ENCODE measurements at places on chromosomes 3 and 15. TPM values are rescaled to one million over a fixed set of nuclear protein-coding genes. Genes with fewer than 3 reads are reported as not detected.

ADPRH gene
- 2.9 TPM for total RNA-seq

RNU5B-1 gene
- total RNA-seq, result not detected

GOLGA8A gene
- 8.0 TPM for total RNA-seq

DNA sequence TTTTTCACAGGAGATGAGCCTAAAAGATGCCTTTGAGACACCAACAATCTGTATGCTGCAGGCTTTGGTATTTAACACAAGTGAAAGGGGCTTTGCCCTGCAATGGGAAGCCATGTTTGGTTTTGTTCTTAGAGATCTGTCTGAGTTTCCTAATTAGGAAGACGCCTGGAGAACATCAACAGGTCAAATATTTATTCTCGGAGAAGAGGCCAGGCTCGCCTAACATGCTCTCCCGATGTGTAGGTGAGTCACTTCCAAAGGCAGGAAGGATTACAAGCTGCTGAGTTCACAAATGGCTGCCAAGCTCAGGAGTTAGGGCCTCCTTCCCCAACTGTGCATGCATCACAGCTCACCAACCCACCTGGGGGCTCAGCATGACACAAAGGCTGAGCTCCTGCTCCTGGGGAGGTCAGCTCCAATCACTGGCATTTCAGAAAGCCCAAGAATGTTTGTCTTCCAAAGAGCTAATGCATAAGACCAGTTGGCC is 119.5 kb upstream of the PRICKLE2 start:
- H3K27ac ChIP-seq, result no peak overlapping the region
- no peak for DNase-seq
- H3K36me3 ChIP-seq, result no peaks in the 10 kb centered on the region
- no peaks in the 10 kb centered on the region for H3K27me3 ChIP-seq

GRCh38 chr3:53941950-53942349 is 50.3 kb upstream of the SELENOK start:
- H3K27me3 ChIP-seq, result no peaks in the 10 kb centered on the region
- H3K4me1 ChIP-seq, result no peaks in the 10 kb centered on the region
- H3K36me3 ChIP-seq, result no peaks in the 10 kb centered on the region
- H3K4me3 ChIP-seq, result no peak overlapping the region
- DNase-seq, result no peak
- H3K27ac ChIP-seq, result no peak overlapping the region

DNA sequence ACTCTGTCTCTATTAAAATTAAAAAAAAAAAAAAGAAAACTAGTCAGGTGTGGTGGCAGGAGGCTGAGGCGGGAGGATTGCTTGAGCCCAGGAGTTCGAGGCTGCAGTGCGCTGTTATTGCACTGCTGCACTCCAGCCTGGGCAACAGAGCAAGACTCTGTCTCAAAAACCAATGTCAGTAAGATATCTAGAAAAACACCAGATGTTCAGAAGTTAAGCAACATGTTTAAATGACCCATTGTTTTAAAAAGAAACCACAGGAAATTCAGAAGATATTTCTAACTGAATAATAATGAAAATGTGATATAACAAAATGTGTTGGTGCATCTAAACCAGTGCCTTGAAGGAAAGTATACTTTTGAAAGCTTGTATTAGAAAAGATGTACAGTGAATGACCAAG is 203.4 kb upstream of the CGNL1 start:
- DNase-seq, result no peak
- no peak overlapping the region for H3K27ac ChIP-seq
- peaks cover 3% of the 10 kb centered on the region for H3K4me1 ChIP-seq
- no peaks in the 10 kb centered on the region for H3K27me3 ChIP-seq
- peaks cover 5% of the 10 kb centered on the region for H3K36me3 ChIP-seq

GRCh38 chr3:151318991-151319390 is 2.4 kb upstream of the GPR87 start:
- no peak for DNase-seq
- H3K27me3 ChIP-seq, result no peaks in the 10 kb centered on the region
- no peak overlapping the region for H3K4me3 ChIP-seq
- H3K36me3 ChIP-seq, result no peaks in the 10 kb centered on the region
- no peak overlapping the region for H3K27ac ChIP-seq

DNA sequence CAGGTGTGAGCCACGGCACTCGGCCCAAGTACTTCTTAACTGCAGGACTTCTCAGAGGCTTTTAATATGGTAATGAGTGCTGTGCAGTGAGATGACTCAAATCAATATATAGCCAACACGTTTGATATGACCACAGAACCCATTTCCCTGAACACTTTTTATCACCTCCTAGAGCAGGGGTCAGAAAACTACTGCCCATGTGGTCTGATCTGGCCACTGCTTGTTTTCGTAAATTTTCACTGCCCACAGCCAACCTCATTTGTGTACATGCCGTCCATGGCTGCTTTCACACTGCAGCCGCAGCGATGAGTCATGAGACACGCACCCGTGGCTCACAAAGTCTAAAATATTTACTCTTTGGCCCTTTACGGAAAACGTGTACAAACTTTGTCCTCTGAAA is 179.2 kb downstream of the RORA start:
- no peak for DNase-seq
- H3K27me3 ChIP-seq, result no peaks in the 10 kb centered on the region
- H3K4me1 ChIP-seq, result no peaks in the 10 kb centered on the region
- H3K27ac ChIP-seq, result no peak overlapping the region

- no peak for DNase-seq
- peaks cover 5% of the 10 kb centered on the region for H3K4me1 ChIP-seq
- H3K27ac ChIP-seq, result no peak overlapping the region
- no peaks in the 10 kb centered on the region for H3K36me3 ChIP-seq
Measured at GRCh38 chr3:159186581-159186980, 384.7 kb downstream of the MFSD1 start.

- H3K4me3 ChIP-seq, result no peak overlapping the region
- no peaks in the 10 kb centered on the region for H3K27me3 ChIP-seq
- no peak overlapping the region for H3K27ac ChIP-seq
Measured at GRCh38 chr3:58135712-58136543, 74.8 kb downstream of the DNASE1L3 start.

DNA sequence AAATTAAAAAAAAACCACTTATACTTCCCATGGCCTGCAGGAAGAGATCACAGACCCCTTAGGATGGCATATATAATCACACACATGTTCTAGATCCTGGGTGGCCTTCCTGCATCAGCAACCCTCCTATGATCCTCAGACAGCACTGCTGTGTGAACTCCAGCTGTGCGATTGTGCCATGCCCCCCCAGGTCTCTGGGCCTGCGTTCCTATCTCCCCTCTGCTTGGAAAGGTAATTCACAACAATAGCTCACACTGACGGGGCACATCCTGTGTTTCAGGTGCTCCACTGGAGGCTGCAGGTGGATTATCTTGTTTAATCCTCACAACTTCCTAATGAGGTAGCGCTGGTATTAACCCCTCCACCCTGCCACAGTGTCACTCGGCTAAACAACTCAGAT is 71.2 kb upstream of the GLCE start:
- H3K4me3 ChIP-seq, result no peak overlapping the region
- H3K36me3 ChIP-seq, result no peaks in the 10 kb centered on the region
- H3K27me3 ChIP-seq, result no peaks in the 10 kb centered on the region

DNA sequence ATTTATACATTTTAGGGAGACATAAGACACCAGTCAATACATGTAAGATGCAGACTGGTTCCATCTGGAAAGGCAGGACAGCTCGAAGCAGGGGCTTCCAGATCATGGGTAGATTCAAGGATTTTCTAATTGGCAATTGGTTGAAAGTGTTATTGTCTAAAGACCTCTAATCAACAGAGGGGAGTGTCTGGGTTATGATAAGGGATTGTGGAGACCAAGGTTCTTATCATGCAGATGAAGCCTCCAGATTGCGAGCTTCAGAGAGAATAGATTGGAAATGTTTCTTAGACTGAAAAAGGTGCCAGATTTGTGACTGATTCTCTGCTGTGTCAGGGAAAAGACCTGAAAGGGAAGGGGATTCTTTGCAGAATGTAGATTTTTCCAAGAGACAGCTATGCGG is 15.1 kb downstream of the TM2D3 start:
- H3K27me3 ChIP-seq, result no peaks in the 10 kb centered on the region
- peaks cover 9% of the 10 kb centered on the region for H3K4me1 ChIP-seq
- H3K36me3 ChIP-seq, result peaks cover 22% of the 10 kb centered on the region
- no peak overlapping the region for H3K27ac ChIP-seq
- no peak for DNase-seq

DNA sequence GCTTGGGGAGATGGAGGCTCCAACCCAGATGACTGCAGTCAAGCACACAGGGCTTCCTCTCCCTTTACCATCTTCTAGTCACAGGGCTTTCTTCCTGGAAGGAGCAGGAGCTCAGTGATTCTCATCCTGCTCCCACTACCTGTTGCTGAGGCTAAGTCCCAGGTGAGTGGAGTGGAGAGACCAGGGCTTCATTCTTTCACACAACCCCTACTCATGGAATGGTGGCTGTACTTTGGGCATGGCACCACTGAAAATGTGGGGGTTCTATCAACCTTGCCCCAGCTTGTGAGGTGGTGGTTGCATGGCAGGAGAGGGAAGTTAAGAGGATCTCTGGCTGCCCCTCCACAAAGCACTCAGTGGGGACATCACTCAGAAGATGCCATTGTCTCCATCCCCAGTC is 36.8 kb upstream of the RAD18 start:
- no peaks in the 10 kb centered on the region for H3K27me3 ChIP-seq
- no peak overlapping the region for H3K27ac ChIP-seq
- no peak for DNase-seq
